ENCODE measurements at places on chromosomes 7 and 10.

DNA sequence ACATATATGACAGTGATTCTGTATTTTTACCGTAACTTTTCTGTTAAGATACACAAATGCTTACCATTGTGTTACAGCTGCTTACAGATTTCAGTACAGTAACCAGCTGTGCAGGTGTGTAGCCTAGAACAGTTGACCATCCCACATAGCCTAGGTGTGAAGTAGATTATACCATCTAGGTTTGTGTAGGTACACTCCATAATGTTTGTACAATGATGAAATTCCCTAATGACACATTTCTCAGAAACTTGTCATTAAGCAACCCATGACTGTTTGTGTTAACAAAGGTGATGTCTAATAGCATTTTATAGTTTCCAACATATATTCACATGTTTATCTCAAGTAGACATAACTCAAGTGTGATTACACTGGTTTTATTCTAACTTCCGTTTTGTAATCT lies 218.5 kb downstream of the PLXDC2 start:
- no peak for DNase-seq

GRCh38 chr7:138935465-138936011 lies 45.7 kb downstream of the KIAA1549 start:
- DNase-seq, result no peak

- no peak for DNase-seq
Measured at GRCh38 chr10:10662716-10663408, 354.8 kb upstream of the CELF2 start.

DNA sequence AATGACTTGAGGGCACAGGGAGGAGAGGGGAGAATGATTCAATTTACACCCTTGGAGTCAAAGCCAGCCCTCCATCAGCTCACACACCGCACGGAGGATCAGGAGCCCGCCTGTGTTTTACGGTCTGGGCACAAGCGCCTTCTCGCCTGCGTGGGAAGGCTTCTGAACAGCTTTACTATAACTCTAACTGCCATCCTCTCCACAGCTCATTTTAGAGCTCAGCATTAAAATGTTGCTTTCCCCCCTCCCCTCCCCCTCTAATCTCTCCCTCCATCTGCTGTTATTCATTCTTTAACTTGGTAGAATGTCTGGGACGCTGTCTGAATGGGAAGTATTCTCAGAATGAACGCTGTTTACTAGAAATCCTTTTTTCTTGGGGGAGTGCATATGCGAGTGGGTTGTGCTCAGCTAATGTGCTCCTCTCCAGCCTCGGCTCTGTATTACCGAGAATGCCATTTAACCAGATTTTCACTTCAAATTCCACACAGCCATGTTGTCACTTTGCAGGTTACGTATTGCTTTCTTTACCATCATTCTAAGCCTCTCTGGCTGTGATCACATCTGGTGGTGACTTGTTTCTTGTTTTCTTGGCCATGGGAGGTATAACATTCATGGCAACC lies 140.1 kb downstream of the GFRA1 start:
- DNase-seq, result no peak

DNA sequence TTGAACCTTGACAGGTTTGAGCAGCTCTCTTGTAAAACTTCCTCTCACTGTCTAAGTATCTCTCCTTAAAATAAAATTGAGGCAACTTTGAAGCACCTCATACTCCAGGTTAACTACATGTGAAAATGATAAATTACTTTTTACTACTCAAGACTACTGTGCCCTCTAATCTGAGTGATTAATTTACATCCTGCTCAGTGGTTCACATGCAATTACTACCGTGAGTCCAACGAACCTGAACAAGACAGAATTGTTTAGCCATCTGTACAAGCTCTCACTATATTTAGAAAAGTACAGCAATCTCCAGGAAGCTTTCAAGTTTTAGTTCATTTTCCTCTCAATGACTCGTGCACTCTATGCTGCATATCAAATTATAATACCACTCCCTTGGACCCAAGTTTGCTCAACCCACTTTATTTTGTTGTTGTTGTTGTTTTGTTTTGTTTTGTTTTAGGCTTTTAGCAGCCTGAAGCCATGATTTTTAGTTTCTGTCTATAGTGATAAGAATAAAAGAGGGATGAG lies 21.2 kb downstream of the PDE1C start:
- DNase-seq, result no peak

DNA sequence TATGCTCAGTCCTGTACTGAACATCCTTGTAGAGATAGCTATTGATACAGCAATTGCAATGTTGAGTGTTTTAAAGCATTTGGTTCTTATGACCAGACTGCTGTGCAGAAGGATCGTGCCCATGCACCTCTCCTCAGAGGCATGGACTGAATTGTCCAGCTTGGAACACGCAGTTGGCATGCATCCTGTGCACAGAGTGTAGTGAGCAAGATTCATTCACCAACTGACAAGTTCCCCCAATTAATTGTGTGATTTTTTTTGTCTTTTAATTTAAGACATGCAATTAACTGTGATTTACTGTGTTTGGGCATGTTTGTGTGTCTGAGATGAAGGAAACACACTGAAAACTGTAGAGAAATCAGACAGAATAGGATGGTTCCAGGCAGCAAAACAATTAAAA lies 323.7 kb downstream of the CDK14 start:
- DNase-seq, result no peak

GRCh38 chr7:4800487-4800886 lies 25.1 kb downstream of the AP5Z1 start:
- no peak for DNase-seq

GRCh38 chr10:33861016-33861704 lies 526.7 kb upstream of the NRP1 start:
- no peak for DNase-seq

DNA sequence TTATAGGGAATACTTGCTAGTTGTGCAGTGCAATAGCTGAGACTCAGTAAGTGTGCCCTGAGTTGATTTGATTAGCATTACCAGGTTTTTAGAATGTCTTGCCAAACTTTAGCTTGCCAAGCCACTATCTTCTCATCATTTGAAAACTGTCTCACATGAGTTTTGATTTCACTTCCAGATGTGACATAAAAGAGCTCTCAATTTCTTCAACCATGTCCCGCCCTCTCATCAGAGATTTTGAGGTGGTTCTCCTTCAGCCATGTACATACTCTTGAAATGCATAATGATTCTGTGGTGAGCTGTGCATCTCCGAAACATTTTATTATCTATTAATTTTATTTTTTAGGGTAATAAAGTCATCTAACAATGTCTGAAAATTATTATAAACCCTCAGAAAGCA lies 215.0 kb upstream of the SEMA3E start:
- no peak for DNase-seq

- DNase-seq, result peak; percentile 61
Measured at GRCh38 chr10:89163265-89163995, 43.7 kb downstream of the CH25H start.

GRCh38 chr10:100655760-100656421 lies 89.5 kb upstream of the PAX2 start:
- no peak for DNase-seq

- no peak for DNase-seq
Measured at GRCh38 chr7:17318146-17318545, 19.7 kb downstream of the AHR start.

DNA sequence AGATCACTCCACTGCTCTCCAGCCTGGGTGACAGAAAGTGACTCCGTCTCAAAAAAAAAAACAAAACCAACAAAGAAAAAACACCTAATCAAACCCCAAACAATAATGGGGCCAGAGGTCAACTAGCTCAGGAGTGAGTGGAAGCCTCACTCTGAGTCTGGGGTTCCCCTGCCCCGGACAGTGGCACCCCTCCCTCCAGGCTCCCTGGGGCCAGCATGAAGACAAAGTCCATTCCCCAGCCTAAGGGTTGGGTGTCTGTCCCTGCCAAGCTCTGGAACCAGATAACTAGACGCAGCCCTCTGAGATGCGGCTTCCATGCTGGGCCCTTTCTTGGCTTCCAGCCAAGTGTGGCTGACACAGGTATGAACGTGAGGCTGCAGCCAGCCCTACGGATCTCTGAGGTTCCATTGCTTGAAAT lies 1.7 kb upstream of the FUOM start:
- DNase-seq, result no peak

- peak; percentile 17 for DNase-seq
Measured at GRCh38 chr7:132022188-132022587, 465.8 kb upstream of the PODXL start.

- no peak for DNase-seq
Measured at GRCh38 chr7:133837224-133837623, 289.9 kb upstream of the LRGUK start.

- DNase-seq, result no peak
Measured at GRCh38 chr7:36057323-36057722, 95.7 kb upstream of the EEPD1 start.

GRCh38 chr7:155931396-155932085 lies 119.3 kb upstream of the SHH start:
- DNase-seq, result no peak

- no peak for DNase-seq
Measured at GRCh38 chr7:84508606-84509005, 314.0 kb upstream of the SEMA3A start.

GRCh38 chr10:116753759-116754158 lies 11.4 kb upstream of the HSPA12A start:
- DNase-seq, result no peak

GRCh38 chr7:81430150-81430549 lies 339.7 kb downstream of the HGF start:
- no peak for DNase-seq

- DNase-seq, result no peak
Measured at GRCh38 chr7:73766556-73767229, 3.4 kb downstream of the CLDN3 start.

- no peak for DNase-seq
Measured at GRCh38 chr10:126398924-126399323, 10.6 kb upstream of the ADAM12 start.

DNA sequence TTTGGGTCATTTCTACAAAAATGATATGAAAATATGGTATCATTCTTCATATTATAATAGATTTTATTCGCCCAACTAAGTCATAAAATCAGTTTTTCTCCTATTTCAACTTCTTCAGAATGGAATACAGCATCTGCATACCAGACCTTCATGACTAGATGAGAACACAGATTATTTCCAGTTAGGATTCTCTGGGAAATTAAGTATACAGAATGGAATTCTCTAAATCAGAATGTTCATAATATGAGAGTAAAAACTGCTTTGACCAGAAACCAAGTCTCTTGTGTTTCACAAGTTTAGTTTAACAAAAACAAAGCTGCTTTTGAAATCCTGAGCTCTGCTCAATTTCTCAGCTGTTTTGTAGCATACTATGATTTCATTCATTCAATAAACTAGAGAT lies 160.3 kb upstream of the SEMA3A start:
- DNase-seq, result no peak

GRCh38 chr7:32868116-32868515 lies 23.4 kb downstream of the KBTBD2 start:
- no peak for DNase-seq

DNA sequence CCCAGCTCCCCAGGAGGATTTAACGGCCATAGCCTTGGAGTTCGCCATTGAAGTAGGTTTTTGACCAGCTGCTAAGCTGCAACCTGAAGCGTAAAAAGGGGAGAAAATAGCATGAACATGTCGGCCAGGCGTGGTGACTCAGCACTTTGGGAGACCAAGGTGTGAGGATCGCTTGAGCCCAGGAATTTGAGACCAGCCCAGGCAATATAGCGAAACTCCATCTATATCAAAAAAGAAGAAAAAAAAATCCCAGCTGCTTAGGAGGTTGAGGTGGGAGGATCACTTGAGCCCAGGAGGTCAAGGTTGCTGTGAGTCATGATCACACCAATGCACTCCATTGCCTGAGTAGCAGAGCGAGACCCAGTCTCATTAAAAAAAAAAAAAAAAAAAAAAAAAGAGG lies 32.2 kb upstream of the MCU start:
- DNase-seq, result no peak

GRCh38 chr7:115135769-115136410 lies 214.0 kb downstream of the MDFIC start:
- no peak for DNase-seq

DNA sequence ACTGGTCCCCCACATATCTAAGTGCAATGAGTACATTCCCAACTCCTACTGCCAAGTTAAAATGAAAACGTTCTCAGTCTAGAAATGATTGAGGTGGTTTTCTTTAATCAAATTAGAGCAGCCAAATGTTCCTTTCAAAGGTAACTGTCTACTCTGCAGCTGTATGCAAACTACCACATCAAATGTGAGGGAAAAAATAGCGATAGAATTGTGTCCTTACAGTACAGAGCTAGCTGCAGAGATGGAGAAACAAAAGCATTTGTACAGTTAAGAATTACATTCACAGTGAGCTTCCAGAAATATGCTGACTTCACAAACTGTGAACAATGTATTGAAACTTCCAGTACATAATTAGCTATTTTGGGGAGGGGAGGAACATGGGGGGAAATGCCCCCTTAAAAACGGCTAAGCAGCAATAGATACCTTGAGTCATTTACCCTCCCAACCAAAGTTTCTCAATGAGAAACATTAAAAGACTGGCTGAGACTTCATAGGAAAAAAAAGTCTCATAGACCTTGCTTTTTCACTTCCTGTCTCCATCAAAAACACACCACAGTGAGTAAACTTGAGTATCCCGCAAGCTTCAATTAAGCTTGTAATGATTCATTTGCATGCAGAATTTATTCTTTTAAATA lies 22.9 kb downstream of the CDK6 start:
- DNase-seq, result peak; percentile 80

- no peak for DNase-seq
Measured at GRCh38 chr7:96449094-96449493, 127.2 kb upstream of the SLC25A13 start.

DNA sequence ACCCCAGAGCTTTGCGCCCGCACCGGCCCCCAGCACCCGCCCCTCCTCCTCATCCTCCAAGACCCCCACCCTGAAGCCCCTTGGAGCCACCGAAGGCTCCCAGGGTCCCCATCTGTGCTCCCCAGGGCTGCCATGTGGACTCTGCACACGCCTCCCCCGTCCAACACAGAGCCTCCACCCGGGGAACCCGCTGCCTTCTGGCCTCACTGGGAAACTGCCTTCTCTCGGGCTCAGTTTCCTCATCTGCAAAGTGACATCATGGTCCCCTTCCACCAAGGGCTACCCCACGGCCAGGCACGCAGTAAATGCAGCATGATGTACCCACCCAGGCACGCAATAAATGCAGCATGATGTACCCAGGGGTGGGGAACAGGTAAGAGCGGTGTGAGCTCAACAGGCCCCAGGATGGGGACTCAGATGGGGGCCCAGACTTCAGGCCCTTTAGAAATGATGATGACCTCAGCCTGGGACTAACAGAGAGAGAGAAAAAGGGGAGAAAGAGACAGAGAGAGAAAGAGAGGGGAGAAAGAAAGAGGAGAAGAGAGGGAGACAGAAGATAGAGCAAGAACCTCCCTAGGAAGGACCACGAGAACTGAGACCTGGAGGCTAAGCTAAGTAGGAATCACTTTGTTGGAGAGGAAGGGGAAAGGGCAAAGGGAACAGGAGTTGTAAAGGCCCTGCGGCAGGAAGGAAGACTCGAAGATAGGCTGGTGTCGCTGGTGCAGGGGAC lies 2.5 kb upstream of the MICALL2 start:
- no peak for DNase-seq

DNA sequence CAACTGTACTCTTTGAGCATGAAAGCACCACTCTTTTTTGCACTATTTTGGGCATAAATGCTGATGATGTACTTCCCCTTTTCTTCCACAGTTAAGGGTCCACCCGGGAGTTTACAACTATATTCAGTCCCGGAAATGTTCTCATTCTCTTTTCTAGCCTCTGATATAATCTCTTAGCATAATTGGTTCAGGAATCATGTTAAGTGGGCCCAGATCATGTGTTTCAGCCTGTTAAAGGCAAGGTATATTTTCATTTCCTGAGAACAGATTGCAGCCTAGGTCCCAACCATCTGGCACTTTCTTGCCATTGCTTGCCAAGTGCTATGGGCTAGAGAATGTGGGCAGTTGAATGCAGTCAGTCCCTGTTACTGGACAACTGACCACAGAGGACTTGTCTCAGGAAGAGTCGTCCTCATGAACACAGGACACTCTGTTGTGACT lies 111.4 kb upstream of the GLCCI1 start:
- DNase-seq, result peak; percentile 68

- no peak for DNase-seq
Measured at GRCh38 chr7:77543910-77544309, 6.8 kb downstream of the PTPN12 start.
